Lower lobe of right lung (tissue), 2 donors: ENCODE measurements at places on chromosomes 12 and 14. TPM values are rescaled to one million over a fixed set of nuclear protein-coding genes. Genes with fewer than 3 reads are reported as not detected.

DNA sequence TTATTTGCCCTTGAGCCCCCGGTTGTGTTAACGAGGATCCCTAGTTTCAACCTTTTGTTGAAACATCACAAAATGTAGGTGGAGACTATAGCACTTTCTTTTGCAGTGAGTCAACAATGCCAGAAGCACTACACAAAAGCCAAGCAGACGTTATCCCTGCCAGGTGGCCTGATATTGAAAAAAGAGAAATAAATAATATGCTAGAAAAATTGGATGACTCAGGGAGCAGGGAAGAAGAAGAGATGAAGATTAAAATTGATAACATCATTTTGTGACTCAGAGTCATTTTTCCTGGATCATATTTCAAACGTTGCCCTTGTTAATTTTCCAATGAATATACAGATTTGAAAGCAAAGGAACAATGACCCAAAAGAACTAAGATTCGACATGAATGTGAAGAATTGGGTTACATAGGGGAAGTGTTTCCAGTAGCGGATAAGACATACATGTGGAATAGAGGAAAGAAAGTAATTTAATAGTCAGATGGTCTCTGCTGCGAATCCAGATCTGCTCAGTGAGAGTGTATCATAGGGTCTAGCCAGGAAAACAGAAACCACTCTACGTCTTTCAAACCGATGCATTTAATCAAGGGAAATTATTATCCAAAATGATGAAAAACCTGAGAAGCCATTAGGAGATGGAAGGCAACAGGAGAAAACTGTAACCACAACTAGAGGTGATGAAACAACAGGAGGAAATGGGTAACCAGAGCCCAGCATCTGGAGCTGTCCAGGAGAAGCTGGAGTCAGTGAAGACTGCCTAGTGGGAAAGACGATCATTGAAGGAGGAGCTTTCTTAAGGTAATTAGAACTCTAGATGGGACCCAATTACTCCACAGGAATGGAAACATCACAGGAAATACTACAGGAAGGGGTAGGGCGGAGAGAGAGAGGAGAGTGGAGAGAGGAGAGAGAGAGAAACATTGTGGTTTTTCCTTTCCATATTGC is 57.9 kb downstream of the RERG start:
- H3K27me3 ChIP-seq, result no peaks in the 10 kb centered on the region
- H3K4me3 ChIP-seq, result no peak overlapping the region
- DNase-seq, result no peak
- peak overlapping the region; percentile 76 for H3K27ac ChIP-seq

The TMEM63C gene
- 0.27 TPM for total RNA-seq

DNA sequence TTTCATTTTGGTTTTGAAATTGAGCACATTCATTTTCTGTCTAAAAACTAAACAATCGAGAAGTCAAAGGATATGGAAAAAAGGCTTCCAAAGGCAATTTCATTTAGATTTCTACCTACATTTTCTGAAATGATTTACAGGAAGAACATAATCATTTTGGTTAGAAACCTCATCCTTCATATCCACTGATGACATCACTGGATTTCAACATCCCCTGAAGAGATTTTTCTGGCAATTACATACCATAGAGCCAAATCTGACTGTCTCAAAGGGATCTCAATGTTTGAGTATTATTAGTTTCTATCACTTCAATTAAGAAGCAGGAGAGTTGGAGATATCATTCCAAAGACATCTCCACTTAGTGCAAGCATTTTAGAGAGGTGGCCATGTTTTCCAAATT is 137.8 kb downstream of the TTC7B start:
- peaks cover 15% of the 10 kb centered on the region for H3K4me1 ChIP-seq
- no peaks in the 10 kb centered on the region for H3K27me3 ChIP-seq
- DNase-seq, result no peak
- no peaks in the 10 kb centered on the region for H3K36me3 ChIP-seq
- H3K27ac ChIP-seq, result no peak overlapping the region

The FAM90A1 gene
- 0.47 TPM for total RNA-seq

The ISM2 gene
- total RNA-seq, result not detected

- H3K4me3 ChIP-seq, result no peak overlapping the region
- H3K4me1 ChIP-seq, result no peaks in the 10 kb centered on the region
- no peaks in the 10 kb centered on the region for H3K27me3 ChIP-seq
- DNase-seq, result no peak
Measured at GRCh38 chr12:66740732-66741131, 61.9 kb upstream of the GRIP1 start.

DNA sequence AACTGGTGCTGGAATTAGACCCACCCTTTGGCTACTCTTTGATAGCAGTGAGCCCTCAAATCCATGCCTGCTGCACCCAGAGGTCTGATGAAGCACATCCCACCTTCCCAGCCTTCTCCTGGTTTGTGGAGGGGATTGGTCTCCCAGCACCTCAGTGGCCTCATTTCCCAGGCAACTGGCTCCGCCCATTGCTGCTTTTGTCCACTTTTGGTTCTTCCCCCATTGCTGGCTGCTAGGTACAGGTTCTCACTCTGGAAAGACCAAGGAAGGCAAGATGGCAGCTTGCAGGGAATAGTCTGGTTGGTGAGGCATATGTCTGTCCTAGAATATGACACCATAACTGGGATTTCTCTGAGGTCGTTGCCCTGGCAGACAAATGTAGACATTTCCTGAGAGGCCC is 10.2 kb upstream of the KRT5 start:
- no peaks in the 10 kb centered on the region for H3K4me1 ChIP-seq
- H3K27ac ChIP-seq, result no peak overlapping the region
- H3K4me3 ChIP-seq, result no peak overlapping the region
- no peak for DNase-seq
- peaks cover 3% of the 10 kb centered on the region for H3K27me3 ChIP-seq

GRCh38 chr12:79548610-79548924 is 142.2 kb downstream of the PAWR start:
- no peaks in the 10 kb centered on the region for H3K27me3 ChIP-seq
- H3K36me3 ChIP-seq, result no peaks in the 10 kb centered on the region
- peak overlapping the region; percentile 71 for H3K27ac ChIP-seq
- no peak for DNase-seq
- no peak overlapping the region for H3K4me3 ChIP-seq
- H3K4me1 ChIP-seq, result peaks cover 27% of the 10 kb centered on the region

DNA sequence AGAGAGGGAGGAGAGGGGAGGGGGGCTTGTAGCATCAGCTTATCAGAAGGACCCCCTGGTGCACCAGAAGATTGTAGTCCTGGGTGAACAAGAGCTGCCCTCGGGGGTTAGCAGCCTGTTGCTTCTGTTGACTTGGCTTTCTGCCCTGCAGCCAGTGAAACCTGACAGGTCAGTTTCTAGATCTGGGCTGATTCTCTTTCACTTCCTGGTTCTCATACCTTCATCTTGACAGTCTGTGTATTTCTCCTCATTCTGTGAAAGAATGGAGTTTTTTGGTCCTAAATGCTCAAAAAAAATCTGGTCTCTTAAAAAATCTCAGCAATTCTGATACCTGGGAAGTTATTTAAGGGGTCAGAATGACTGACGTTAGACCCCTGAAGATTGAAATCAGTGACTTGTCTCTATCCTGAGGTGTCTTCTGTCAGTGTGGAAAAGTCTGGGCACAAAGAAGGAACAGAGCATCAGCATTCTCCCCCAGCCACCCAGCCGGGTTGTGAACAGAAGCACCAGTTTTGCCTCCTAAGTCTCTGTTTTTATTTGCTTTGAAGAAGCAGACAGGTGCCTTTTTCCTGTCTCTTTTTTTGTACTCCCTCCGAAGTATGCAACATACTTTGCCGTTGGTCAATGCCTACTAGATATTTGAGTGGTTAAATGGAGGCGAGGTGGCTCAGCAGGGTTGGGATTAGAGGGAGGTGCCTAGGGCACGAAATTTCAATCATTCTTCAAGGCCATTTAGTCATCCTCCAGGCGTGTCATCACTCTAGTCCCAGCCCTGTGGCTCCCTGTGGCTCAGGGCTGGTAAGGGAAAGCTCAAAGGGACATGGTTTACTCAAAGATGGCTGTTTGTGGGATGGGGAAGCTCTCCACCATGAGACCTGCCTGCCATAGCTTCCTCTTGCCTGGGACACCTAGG is 24.0 kb downstream of the TTC9 start:
- H3K4me1 ChIP-seq, result peaks cover 38% of the 10 kb centered on the region
- H3K4me3 ChIP-seq, result no peak overlapping the region
- peak overlapping the region; percentile 76 for H3K27ac ChIP-seq
- DNase-seq, result peak; percentile 79

The CCDC196 gene
- total RNA-seq, result not detected

The AQP2 gene
- total RNA-seq, result not detected

GRCh38 chr12:100485983-100486382 is 12.3 kb downstream of the NR1H4 start:
- H3K36me3 ChIP-seq, result no peaks in the 10 kb centered on the region
- H3K27ac ChIP-seq, result no peak overlapping the region
- DNase-seq, result no peak
- H3K4me1 ChIP-seq, result no peaks in the 10 kb centered on the region
- no peaks in the 10 kb centered on the region for H3K27me3 ChIP-seq

DNA sequence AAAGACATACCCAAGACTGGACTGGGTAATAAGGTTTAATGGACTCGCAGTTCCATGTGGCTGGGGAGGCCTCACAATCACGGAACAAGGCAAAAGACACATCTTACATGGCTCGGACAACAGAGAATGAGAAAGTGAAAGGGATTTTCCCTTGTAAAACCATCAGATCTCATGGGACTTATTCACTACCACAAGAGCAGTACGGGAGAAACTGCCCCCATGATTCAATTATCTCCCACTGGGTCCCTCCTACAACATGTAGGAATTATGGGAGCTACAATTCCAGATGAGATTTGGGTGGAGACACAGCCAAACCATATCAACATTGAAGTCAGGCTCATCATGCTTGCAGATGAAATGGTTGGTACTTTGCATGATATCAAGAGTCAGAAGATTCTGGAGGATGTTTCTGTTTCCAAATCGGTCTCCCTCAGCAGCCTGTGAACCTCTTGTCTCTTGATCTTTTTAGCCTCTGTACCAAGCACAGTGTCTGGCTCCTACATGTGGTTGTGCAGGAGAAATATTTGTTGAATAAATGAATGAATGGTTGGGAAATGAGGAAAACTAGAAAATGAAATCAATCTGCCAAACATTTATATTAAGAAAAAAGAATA is 98.6 kb downstream of the VRK1 start:
- no peaks in the 10 kb centered on the region for H3K4me1 ChIP-seq
- H3K27ac ChIP-seq, result no peak overlapping the region
- no peaks in the 10 kb centered on the region for H3K36me3 ChIP-seq
- no peaks in the 10 kb centered on the region for H3K27me3 ChIP-seq
- no peak for DNase-seq

- H3K36me3 ChIP-seq, result no peaks in the 10 kb centered on the region
- DNase-seq, result no peak
- H3K4me1 ChIP-seq, result peaks cover 11% of the 10 kb centered on the region
- no peaks in the 10 kb centered on the region for H3K27me3 ChIP-seq
- no peak overlapping the region for H3K27ac ChIP-seq
- H3K4me3 ChIP-seq, result no peak overlapping the region
Measured at GRCh38 chr14:99188731-99189191, 83.2 kb downstream of the BCL11B start.

DNA sequence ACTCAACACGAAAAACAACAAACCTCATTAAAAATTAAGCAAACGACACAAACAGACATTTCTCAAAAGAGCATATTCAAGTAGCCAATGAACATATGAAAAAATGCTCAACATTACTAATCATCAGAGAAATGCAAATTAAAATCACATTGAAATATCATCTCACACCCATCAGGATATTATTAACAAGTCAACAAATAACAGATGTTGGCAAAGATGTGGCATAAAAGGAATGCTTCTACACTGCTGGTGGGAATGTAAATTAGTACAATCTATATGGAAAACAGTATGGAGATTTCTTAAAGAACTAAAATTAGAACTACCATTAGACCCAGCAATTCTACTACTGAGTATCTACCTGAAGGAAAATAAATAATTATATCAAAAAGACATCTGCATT is 182.2 kb downstream of the KITLG start:
- H3K27ac ChIP-seq, result no peak overlapping the region
- no peak for DNase-seq
- no peaks in the 10 kb centered on the region for H3K4me1 ChIP-seq

DNA sequence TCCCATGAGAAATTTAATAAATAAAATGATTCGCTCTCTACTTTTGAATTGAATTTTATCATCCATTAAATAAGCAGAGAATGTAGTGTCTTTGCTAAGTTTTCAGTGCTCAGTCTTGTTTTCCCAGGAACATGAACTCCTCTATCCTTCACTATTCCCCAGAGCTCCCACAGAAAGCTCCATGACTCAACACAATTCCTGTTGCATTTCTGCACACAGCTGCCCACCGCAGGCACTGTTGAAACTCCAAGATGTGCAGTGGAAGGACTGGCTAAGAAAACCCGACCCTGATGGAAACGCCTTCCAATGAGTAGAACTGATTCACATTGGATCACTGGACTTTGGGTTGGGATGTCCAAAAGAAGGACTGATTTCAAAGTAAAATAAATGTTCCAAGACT is 202.4 kb upstream of the AMIGO2 start:
- no peaks in the 10 kb centered on the region for H3K36me3 ChIP-seq
- H3K4me1 ChIP-seq, result peaks cover 11% of the 10 kb centered on the region
- no peak for DNase-seq
- no peaks in the 10 kb centered on the region for H3K27me3 ChIP-seq

GRCh38 chr12:23350808-23351207 is 598.7 kb downstream of the SOX5 start:
- no peaks in the 10 kb centered on the region for H3K36me3 ChIP-seq
- H3K27me3 ChIP-seq, result no peaks in the 10 kb centered on the region
- H3K4me1 ChIP-seq, result no peaks in the 10 kb centered on the region

- DNase-seq, result no peak
- no peak overlapping the region for H3K4me3 ChIP-seq
- peaks cover 17% of the 10 kb centered on the region for H3K4me1 ChIP-seq
- H3K27me3 ChIP-seq, result no peaks in the 10 kb centered on the region
- no peak overlapping the region for H3K27ac ChIP-seq
Measured at GRCh38 chr12:124191966-124192365, 102.9 kb upstream of the RFLNA start.

The HOTAIR gene
- total RNA-seq, result not detected

The PRH2 gene
- total RNA-seq, result not detected

The RFLNA gene
- total RNA-seq, result 0.50 TPM

- H3K4me3 ChIP-seq, result no peak overlapping the region
- H3K36me3 ChIP-seq, result peaks cover 10% of the 10 kb centered on the region
- no peaks in the 10 kb centered on the region for H3K27me3 ChIP-seq
- no peak overlapping the region for H3K27ac ChIP-seq
- H3K4me1 ChIP-seq, result peaks cover 70% of the 10 kb centered on the region
Measured at GRCh38 chr14:91327250-91327595, 82.7 kb upstream of the GPR68 start.

GRCh38 chr12:64633940-64634337 is 23.6 kb downstream of the RASSF3 start:
- no peak overlapping the region for H3K4me3 ChIP-seq
- H3K4me1 ChIP-seq, result peaks cover 37% of the 10 kb centered on the region
- H3K27me3 ChIP-seq, result no peaks in the 10 kb centered on the region
- H3K27ac ChIP-seq, result no peak overlapping the region

- peak overlapping the region; percentile 8 for H3K4me3 ChIP-seq
- no peaks in the 10 kb centered on the region for H3K27me3 ChIP-seq
- peak; percentile 75 for DNase-seq
- H3K36me3 ChIP-seq, result peaks cover 7% of the 10 kb centered on the region
- peak overlapping the region; percentile 11 for H3K27ac ChIP-seq
Measured at GRCh38 chr12:47882781-47883546, 21.8 kb downstream of the VDR start.
